ENCODE measurements at places on chromosomes 16 and 17.

DNA sequence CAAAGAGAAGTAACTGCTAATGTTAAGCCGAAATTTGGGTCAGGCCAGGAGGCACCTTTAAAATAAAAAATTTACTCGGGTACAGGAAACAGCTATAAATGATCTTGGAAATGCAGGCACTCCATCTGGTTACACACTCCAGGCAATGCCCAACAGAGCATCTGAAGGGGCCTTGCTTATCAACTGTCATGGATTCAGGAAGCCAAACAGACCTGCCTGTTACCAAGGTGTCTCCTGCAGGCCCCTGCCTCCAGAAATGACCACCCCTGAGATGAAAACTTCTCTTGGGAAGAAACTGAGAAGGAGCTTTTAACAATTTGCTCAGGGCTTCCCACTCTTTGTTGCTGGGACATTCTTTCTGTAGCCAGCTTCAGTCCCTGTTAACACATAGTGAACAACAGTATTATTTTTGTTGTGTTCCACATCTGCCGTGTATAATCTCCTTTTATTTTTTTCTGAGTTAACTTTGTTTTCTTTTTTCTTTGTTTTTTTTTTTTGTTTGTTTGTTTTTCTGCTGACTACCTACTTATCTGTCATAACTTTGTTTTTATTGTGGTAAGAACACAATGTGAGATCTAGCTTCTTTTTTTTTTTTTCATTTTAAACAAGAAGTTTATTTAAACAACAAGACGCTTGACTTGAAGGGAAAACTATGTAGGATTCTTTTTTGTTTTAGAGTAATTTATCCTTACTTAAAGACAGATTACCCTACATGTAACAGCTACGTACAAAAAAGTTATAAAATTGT is 18.7 kb upstream of the ATP5MC1 start:
- no peak for DNase-seq

GRCh38 chr17:44820631-44821212 is 9.4 kb downstream of the GJC1 start:
- DNase-seq = no peak

DNA sequence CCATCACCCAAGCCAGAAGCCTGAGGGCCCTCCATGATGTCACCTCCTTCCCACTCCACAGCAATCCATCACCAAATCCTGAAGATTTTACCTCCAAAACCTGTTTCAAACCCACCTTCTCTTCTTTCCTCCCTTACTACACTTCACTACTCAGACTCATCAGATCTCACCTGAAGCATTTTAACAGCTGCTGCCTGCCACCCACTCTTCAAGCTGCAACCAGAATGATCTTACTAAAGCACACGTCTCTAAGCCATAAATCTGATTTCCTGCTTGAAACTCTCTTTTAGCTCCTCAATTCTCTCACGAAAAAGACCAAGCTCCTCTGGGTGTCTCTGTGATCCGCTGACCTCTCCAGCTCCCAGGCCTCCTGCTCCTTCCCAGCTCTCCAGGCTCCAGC is 46.5 kb downstream of the CDK5R1 start:
- DNase-seq = no peak

GRCh38 chr16:29848420-29849297 is 14.4 kb downstream of the CDIPT start:
- peak; percentile 75 for DNase-seq

GRCh38 chr16:58264961-58265479 is 29.8 kb downstream of the PRSS54 start:
- DNase-seq = peak; percentile 75

GRCh38 chr17:16407911-16408588 is 7.3 kb upstream of the TRPV2 start:
- DNase-seq = peak; percentile 47

GRCh38 chr17:62629556-62630364 is 2.3 kb downstream of the MRC2 start:
- DNase-seq = no peak

DNA sequence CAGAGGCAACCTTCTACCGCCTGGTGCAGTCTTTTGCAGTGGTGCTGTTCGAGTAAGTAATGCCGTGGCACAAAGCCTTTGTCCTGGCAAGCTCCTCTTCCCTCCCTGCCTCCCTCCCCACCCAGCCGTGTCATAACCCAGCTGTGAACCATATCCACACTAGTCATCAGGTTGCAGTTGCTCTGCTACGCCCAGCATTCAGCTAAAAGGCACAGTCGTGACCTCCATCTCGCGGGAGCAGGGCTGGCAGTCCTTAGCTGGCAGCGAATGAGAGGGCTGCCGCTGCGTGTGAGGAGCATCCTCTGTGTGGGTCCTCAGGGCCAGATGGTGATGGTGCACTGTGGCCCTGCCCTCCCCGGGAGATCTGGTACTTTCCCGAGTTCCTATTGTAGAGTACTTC is 39.3 kb downstream of the CIBAR2 start:
- no peak for DNase-seq

- no peak for DNase-seq
Observed at GRCh38 chr17:29982991-29983653, 41.7 kb downstream of the EFCAB5 start.

DNA sequence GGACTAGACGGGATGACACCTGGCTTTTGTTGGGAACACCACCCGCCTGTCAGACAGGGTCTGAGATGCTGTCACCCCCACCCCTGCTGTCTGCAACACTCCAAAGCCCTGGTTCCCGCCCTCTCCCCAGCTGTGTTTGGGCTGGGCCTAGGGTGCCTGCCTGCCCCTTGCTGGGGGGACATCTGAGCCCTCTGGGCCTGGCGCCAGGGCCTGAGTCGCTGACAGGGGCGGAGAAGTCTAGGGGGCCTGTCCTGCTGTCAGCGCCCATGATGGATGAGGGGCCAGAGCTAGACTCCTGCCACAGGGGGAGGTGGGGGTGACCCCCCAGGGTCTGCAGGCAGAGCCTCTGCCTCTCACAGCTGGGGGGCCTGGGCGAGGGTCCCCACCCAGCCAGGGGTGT is 7.6 kb upstream of the PKMYT1 start:
- DNase-seq = no peak

- peak; percentile 72 for DNase-seq
Observed at GRCh38 chr17:18217412-18218015, 7.9 kb upstream of the LLGL1 start.

DNA sequence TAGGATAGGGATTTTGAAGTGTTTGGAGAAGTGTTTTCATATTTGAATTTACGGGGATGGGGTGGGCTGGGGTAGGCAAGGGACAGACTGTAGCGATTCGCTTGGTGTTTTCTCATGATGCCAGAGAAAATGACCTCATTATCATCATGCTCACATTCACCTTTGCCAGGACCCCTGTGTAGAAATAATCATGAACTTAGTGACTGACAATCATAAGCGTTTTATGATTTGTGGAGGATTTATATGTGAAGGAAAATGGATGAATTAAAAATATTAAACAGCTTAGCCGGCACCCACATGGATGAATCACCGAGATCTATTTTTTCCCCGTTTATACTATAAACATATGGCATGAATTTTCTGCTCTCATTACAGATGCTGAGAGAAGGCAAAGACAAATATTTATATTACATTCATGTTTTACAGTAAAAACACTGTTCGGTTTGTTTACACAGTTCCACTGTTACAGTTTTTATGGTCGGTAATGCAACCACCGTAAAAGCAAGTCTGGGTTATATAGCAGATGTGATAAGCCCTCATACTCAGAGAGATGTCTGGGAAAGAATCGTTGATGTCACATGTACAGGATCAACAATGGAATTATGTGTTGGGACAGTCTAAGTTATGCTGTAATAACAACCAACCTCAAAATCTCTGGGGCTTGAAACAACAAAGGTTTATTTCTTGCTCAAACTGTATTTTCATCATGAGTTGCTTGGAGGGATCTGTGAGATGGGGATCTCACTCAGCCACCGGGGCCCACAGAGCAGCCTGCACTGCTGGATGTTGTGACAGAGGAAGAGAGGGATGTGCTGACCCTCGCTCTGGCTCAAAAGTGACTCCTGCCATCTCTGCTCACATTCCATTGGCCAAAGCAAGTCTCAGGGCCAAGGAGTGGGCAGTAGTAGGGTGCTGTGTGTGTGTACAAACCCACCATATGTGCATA is 85.1 kb downstream of the WWOX start:
- no peak for DNase-seq

DNA sequence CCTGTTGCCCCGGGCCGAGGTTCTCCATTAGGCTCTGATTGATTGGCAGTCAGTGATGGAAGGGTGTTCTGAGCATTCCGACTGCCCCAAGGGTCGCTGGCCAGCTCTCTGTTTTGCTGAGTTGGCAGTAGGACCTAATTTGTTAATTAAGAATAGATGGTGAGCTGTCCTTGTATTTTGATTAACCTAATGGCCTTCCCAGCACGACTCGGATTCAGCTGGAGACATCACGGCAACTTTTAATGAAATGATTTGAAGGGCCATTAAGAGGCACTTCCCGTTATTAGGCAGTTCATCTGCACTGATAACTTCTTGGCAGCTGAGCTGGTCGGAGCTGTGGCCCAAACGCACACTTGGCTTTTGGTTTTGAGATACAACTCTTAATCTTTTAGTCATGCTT is 74.2 kb downstream of the HAPSTR1 start:
- no peak for DNase-seq

DNA sequence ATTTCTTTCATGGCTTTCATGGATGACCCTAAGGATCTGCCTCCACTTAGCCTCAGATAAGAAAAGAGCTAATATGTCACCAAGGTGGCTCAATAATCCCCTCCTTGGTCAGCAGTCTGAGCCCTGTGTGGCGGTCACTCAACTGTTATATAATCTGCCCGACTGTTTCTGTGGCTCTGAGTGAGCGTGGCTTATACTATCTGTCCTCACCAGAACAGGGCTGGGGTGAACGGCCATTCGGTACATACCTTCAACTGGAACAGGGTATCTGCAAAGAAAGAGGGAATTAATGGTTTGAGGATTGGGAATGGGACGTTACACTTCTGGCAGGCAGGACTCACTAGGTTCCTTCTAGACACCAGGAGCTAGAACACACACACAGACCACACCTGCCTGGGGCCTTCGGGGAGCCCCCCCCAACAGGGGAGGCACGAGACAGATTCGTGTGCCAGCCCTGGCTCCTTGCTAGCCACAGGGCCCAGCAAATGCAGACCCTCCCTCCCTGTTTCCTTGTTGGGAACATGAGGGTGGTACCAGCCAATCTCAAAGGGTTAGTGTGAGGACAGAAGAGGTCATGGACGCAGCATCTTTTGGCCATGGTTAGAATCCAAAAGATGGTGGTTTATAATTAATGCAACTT is 3.7 kb downstream of the CHMP1A start:
- no peak for DNase-seq

Measured in hematopoietic multipotent progenitor cell treated with erythropoietin and hydrocortisone succinate and interleukin-3 and kit ligand, for 15 days (in vitro differentiated cells).